ENCODE measurements at places on chromosomes 2 and 18.

DNA sequence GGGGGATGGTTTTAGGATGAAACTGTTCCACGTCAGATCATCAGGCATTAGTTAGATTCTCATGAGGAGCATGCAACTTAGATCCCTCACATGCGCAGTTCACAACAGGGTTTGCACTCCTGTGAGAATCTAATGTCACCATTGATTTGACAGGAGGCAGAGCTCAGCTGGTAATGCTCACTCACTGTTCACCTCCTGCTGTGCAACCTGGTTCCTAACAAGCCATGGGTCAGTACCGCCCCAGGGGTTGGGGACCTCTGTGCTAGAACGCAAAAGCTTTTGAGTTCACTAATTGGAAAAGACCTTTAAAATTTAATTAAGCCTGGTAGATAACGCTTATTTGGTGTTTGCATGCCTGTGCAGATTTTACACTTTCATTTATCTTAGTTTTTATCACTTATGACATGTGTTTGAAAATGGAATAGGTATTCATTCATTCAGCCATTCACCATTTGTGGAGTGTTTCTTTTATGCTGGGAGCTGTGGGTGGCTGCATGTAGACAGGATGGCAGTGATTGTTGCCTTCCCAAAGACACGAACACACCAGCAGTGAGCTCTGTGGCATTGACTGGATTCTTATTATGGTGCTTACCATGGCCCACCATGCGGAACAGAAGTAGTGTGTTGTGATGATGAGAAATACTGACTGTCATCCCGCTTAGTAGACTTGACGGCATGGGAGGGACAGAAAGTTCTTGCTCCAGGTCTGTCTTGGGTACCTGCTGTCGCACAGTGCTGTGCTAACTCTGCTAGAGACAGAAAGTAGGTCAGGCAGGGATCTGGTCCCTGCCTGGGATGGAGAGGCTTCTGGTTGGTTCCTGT, 6.4 kb downstream of the RAB31 start:
- no peak overlapping the region for H3K27ac ChIP-seq
- H3K36me3 ChIP-seq, result no peaks in the 10 kb centered on the region
- DNase-seq, result no peak
- no peaks in the 10 kb centered on the region for H3K27me3 ChIP-seq
- no peak overlapping the region for H3K4me3 ChIP-seq

DNA sequence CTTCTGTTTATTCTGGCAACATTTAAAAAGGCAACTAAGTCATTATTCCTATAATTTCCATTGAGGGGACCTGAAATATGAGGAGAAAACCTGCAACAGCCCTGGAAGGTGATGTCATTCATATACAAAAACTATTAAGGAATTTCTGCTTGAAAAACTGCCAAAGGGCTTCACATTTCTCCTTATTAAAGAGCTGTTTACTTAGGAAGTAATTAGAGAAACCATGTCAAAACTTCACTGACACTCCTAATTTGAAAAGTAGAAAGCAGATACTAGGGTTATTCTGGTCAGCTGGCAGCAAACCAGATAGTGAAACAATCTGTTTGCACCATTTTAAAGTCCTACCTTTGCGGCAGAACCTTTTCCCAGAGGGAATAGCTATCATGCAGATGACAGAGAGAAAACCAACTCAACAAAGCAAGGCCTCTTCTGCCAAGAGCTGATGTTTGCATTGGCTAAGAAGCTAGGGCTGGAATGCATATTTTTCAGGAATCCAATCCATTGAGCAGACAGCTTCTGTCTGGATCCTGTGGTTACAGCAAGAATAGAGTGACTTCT, 592.2 kb upstream of the SYT4 start:
- no peaks in the 10 kb centered on the region for H3K36me3 ChIP-seq
- no peak for DNase-seq
- H3K4me1 ChIP-seq, result peaks cover 7% of the 10 kb centered on the region
- no peaks in the 10 kb centered on the region for H3K27me3 ChIP-seq
- no peak overlapping the region for H3K27ac ChIP-seq

DNA sequence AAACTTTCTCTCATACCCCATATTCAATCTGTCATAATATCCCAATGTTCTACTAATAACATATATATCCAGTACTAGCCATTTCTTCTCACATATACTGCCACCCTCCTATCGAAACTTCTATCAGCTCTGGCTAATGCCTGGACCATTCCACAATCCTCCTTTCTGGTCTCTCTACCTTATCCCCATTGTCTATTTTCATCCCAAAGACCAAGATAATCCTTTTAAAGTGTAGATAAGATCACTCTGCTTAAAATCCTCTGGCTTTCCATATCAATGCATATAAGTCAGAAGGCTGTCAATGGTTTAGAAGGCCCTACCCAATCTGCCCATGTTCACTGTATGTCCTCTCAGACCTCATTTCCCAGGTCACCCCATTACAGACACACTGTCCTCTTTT, 229.6 kb downstream of the ZEB2 start:
- H3K27ac ChIP-seq, result no peak overlapping the region
- H3K4me3 ChIP-seq, result no peak overlapping the region
- H3K36me3 ChIP-seq, result no peaks in the 10 kb centered on the region
- DNase-seq, result no peak
- no peaks in the 10 kb centered on the region for H3K4me1 ChIP-seq

- H3K27me3 ChIP-seq, result no peaks in the 10 kb centered on the region
- H3K4me3 ChIP-seq, result no peak overlapping the region
- H3K4me1 ChIP-seq, result peaks cover 5% of the 10 kb centered on the region
- no peak for DNase-seq
- no peak overlapping the region for H3K27ac ChIP-seq
- H3K36me3 ChIP-seq, result no peaks in the 10 kb centered on the region
These were observed 239.7 kb upstream of the FBXO11 start for GRCh38 chr2:48145845-48146452.

GRCh38 chr18:39604836-39605235, 2039.2 kb upstream of the CELF4 start:
- no peak overlapping the region for H3K4me3 ChIP-seq
- no peak for DNase-seq
- no peaks in the 10 kb centered on the region for H3K36me3 ChIP-seq
- no peaks in the 10 kb centered on the region for H3K4me1 ChIP-seq
- H3K27ac ChIP-seq, result no peak overlapping the region

GRCh38 chr2:189580241-189580651, 340 bp downstream of the SLC40A1 start:
- H3K27me3 ChIP-seq, result no peaks in the 10 kb centered on the region
- H3K27ac ChIP-seq, result peak overlapping the region; percentile 99
- H3K4me1 ChIP-seq, result peaks cover 67% of the 10 kb centered on the region
